NCI-H187 treated with DMSO at 0.1 percent for 48 hours (cell line): ENCODE measurements at places on chromosomes 11 and 22.

- no peak for DNase-seq
These were observed 4.8 kb downstream of the TEAD1 start for GRCh38 chr11:12678991-12679390.

GRCh38 chr11:102494216-102494615 lies 36.3 kb downstream of the MMP7 start:
- no peak for DNase-seq

DNA sequence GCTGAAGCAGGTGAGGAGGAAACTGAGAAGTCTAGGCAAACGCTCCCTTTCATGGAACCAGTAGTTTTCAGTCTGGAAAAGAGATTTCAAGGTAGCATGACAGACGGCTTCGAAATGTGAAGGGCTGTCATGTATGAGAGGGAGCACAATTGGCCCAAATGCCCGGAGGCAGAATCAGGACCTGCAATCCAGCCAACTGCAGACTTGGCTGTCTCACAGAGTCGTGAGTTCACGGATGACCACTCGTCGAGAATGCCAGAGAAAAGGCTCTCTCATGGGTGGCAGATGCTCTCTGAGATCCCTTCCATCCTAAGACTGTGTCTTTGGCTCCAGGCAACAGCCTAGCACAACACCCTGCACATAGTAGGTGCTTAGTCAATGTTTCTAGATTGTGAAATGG lies 134.8 kb downstream of the DSCAML1 start:
- DNase-seq, result no peak

DNA sequence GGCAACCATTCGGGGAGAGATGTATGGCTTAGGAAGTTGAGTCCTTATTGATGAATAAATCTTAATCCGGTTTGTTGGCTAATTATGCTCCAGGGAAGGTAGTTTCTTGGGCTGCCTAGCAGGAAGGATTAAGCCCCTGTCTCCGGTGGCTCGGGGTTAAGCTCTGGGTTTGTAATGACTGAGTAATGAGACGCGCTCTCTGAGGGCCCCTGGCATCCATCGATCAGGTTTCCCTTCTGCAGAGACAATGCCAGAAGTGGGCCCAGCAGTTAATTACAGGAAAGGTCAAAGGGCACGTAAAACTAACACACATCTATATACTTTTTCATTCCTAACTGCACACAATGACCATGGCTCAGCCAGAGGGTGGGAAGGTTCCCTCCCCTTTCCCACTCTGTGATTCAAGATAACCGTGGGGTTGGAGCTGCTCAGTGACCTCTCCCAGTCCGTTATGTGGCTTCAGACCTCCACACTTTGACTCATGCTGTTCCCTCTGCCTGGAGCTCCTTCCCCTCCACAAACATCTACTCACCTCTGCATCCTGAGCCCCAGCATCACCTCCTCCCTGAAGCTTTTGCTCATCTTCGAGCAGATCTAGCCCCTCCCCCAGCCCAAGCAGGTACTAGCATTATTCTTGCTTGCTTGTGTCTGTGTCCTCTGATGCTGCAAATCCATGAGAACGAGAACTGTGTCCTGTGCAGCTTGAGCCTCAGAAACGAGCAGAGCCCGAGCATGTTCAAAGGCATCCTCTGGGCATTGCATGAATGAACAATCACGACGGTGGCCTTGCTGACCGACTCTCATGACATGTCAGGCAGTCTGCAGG lies 16.6 kb downstream of the SCUBE1 start:
- DNase-seq, result no peak

GRCh38 chr11:12188548-12189317 lies 78.3 kb downstream of the MICAL2 start:
- no peak for DNase-seq

DNA sequence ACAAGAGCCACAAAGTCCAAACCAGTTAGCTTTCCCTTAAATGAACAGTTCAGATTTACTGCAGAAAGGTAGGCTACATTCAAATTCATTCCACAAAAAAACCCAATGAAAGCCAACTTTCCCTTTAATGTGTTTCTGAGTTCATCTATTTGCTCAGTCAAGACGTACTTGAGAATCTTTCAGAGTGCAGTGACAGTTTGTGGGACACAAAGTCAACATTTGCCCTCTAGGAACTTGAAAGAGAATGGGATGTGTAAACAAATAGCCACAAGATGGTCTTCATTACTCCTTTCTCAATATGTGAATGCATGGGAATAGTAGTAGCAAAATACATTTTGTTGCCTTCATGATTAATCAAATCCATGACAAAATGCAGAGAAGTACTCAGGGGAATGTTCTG lies 15.8 kb downstream of the RTCB start:
- DNase-seq, result no peak

DNA sequence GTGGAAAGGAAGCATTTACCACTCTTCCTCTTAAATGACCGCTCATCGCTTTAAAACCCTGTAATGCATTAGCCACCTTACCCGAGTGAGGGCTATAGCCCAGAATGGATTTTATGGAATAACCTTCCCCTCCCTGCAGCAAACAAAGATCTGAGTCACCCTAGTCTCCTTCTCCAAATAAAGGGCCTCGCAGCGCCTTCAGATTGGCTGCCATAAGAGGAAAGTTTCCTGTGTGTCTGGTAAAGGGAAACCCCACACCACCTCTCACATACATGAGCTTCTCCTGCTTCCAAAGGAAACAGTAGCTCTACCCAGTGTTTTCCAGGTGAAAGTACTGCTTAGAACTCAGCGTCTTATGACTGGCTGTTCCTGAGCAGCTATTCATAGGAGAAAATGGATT lies 47.8 kb downstream of the PPP2R1B start:
- DNase-seq, result no peak

DNA sequence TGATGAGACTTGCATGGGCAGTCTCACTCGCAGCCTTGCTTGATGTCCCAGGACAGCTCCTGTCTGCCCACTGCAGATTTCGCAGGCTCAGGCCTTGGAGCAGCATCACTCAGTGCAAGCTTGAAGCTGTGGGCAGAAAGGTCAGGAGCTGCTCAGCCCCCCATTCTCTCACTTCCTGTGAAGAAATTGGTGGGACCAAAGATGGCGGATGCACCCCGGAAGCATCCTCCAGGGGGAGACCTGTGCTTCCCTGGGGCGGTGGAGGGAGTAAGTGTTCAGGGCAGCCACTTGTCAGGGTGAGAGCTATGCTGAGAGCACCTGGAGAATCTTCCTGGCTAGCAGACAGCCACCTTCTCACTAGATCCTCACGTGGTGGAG lies 11.3 kb downstream of the PLAAT2 start:
- no peak for DNase-seq

DNA sequence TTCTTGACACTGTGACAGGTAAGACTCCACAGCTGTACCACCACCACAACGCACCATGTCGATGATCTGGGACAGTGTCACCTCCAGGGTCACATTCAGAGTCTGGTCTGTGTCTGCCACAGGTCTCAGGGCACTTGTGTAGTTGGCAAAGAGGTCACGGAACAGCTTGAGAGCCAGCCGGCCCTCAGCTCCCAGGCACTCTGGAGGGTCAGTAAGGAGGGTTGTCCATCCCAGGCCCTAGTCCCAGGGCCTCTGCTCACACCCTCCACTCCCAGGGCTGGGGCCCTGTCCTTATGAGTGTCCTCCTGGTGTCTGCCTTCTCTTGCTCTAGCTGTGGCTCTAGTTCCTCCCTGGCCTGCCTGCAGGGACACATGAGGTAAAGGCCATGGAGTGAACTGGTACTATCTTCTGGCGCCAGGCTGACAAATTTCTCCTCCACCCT lies 1.4 kb downstream of the CHRNA10 start:
- DNase-seq, result no peak

- no peak for DNase-seq
These were observed 142.3 kb downstream of the NXPE2 start for GRCh38 chr11:114820621-114821020.

DNA sequence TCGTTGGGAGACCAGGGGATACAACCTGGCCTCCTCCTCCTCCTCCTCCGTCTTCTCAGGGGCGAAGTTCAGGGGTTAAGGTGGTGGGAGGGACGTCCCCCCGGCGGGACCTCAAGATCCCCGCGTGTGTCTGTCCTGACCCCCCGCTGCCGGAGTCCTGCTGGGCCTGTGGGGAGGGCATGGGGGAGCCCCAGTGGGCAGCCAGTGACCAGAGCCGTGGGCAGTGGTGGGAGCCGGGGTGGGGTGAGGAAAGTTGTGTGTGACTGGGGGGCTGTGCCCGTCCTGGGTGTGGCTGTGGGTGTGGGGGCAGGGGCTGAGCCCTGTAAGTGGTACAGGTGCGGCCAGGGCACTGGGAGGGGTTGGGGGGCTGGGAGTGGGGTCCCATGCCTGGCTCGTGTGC lies 10.1 kb downstream of the TSPAN4 start:
- no peak for DNase-seq

GRCh38 chr22:35335936-35336781 lies 36.5 kb downstream of the TOM1 start:
- no peak for DNase-seq

DNA sequence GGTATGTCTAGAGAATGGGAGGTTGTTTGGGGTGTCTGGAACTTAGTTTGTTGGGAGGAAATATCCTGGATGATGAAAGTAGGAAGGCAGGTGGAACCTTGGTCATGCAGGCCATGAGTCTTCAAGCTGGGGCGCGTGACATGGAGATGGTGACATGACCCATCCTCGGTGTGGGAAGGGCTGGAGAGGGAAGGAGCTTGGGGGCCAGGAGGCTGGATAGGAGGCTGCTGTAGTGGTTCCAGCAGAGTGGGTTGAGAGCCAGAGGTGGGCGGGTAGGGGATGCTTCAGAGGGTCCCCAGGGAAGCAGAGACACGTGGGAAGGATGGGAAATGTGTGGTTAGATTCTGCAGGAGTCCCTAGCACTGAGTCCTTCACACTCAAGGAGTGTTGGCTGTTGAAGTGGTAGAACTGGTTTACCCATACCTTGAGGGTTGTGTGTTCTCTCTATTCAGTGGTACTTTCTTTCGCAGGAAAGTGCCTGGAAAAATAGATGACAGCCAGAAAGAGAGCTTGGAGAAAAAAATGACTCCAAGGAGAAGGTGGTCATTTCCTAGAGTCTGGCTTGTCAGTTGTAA lies 56.8 kb downstream of the LDLRAD3 start:
- no peak for DNase-seq

GRCh38 chr11:117095284-117096161 lies 2.7 kb downstream of the SIK3 start:
- peak; percentile 18 for DNase-seq

DNA sequence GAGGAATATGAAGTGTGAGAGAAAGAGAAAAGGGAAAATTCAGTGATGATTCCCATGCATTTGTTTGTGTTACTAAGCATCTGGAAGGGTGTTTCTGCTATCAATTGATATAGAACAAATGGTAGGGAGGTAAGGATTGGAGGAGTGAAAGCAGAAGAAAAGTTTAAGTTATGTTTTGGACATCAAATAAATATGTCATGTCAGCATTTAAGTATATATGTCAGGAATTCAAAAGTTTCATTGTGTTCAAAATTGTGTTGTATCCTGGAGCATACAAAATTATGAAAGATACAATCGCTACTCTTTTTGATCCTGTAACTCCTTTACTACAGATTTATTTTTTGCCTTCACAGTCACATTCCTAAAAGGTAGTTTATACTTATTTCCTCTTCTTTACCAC lies 885.8 kb downstream of the KCNA4 start:
- DNase-seq, result no peak

- DNase-seq, result no peak
These were observed 124.2 kb downstream of the NCAM1 start for GRCh38 chr11:113085446-113085845.

GRCh38 chr22:38733724-38734381 lies 21.9 kb downstream of the SUN2 start:
- no peak for DNase-seq

DNA sequence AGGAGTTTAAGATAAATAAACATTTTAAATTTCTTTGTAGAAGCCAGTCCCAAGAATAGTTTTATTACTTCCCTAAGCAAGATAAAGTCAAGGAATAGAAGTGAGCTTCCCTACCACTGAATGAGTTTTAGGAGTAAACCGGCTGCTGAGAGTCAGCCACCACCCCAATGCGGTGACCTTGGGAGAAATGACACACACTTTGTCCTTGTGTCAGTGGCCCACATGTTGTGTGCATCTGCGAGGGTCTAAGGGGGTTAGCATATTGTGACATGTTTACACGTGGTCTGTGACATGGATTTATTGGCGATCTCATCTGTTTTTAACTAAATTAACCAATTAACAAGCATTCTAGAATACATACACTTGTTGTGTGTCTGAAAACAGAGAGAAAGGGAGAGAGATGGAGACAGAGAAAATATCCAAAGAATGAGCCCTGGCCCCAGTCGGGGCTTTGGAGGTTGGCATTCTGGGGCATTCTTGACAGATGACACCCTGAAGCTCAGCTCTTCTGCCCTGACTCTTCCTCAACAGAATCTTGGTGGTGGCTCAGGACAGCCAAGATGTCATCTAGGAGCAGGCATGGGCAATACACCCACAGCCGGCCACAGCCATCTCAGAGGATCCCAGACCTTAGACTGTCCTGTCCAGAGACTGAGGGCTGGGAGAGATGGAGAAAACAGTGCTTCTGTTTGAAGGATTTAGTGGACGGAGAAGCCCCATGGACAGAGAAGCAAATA lies 29.7 kb upstream of the TMPRSS4 start:
- DNase-seq, result no peak

GRCh38 chr11:63919267-63920125 lies 2.5 kb upstream of the RCOR2 start:
- DNase-seq, result no peak

GRCh38 chr22:44916281-44917231 lies 93.2 kb downstream of the PHF21B start:
- DNase-seq, result no peak

DNA sequence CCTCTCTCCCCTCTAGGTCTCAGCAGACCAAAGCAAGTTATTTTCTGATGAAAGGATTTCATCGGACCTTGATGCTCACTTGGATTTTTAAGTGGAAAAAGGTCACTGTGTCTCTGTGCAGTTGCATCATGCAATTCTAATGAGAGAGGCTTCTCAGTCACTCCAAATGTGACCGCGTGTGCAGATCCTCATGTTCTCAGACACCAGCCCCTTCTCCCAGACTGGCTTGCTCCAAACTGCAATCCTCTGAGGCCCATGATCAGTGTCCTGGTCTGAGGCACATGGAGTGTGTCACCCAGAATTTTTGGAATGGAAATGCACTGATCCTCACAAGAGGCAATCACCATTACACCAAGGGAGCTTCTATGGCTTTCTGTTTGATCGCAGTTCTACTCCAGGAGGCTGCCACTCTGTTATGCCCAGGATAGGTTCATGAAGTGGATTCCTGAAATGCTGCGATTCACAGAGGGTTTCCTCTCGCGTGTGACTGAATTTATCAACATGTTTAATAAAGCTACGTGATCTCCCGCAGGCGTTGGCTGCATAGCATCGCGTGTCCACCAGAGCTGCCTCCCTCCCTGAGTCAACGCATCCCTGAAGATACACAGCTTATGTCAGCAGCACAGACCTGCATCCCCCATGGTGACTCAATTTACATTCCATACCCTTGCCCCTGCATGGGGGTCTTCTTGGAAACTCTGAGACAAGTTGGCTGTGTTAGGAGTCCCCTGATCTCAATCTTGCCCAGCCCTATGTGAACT lies 544.6 kb upstream of the B3GAT1 start:
- DNase-seq, result no peak

DNA sequence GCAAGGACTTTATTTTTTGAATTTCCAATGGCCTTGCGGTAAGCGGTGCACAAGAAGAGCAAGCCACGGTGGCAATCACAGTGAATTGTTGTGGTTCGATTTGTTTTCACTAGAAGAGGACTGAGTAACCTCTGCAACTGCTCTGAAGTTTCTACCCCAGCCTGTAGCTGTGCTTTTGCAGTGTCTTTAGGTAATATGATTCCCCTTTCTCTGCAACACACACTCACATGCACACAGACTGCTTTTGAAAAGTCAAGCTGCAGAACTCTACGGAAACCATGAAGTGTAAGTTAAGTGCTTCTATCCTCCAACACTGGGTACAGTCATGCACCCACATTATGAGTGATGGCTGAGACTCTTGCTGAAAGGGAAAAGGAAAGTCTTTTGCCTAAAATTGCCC lies 38.4 kb downstream of the CD44 start:
- DNase-seq, result peak; percentile 72
